ENCODE measurements at places on chromosomes 6 and 20.

- DNase-seq = no peak
These were observed 1060.3 kb upstream of the CITED2 start for GRCh38 chr6:140434761-140435160.

DNA sequence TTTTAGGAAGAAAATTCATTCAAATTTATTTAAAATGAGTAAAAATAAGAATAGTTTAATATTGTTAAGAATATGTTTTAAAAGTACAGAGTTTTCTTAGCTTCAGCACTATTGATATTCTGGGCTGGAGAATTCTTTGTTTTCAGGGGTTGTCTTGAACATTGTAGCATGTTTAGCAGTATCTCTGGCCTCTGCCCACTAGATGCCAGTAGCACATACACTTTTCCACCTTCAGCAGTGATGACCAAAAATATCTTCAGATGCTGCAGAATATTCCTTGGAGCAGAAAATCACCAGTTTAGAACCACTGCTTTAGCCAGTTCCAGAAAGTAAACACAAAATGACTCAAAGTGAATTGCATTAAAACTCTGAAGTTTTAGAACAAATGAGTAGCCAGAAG is 19.4 kb upstream of the SDHAF4 start:
- DNase-seq = no peak

GRCh38 chr6:144468709-144469108 is 183.6 kb downstream of the UTRN start:
- DNase-seq = no peak

- no peak for DNase-seq
These were observed 45.6 kb upstream of the MAN1A1 start for GRCh38 chr6:119395192-119395591.

GRCh38 chr20:571754-572441 is 28.3 kb upstream of the CSNK2A1 start:
- DNase-seq = no peak

Data from stimulated activated CD8-positive, alpha-beta memory T cell treated with anti-CD3 and anti-CD28 coated beads, Interleukin-12 subunit alpha, Interleukin-12 subunit beta, amount 100 ng/mL, for 4 hours (primary cell).